Stimulated activated CD4-positive, alpha-beta T cell treated with anti-CD3 and anti-CD28 coated beads, Interleukin-4, amount 100 ng/mL, for 24 hours (primary cell): ENCODE measurements at places on chromosomes 1 and 21.
A peak's percentile ranks its signal among the peaks of the same experiment; 100 is the strongest.

GRCh38 chr1:33973799-33974545 is 110.1 kb downstream of the HMGB4 start:
- no peak for DNase-seq

DNA sequence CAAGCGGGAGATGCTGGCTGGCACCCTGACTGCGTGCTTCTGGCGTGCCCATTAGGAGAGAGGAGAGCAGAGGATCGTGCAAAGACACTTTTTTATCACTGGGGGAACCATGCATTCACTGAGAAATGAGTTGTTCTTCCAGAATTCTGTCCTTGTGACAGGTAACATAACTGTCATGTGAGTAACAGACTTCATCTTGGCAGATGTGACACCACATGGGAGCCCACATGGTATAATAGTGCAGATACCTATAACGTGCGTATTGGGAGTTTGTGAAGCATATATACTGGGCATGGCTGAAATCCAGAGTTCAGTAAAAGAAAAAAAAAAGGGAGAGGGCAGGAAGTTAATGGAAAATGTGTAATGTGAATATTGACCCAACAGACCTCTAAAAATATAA is 159.6 kb upstream of the BACE2 start:
- DNase-seq = no peak

GRCh38 chr21:40300300-40300699 is 433.1 kb downstream of the PCP4 start:
- DNase-seq = no peak

- DNase-seq = no peak
These were observed 2.7 kb downstream of the SCCPDH start for GRCh38 chr1:246726881-246727280.

DNA sequence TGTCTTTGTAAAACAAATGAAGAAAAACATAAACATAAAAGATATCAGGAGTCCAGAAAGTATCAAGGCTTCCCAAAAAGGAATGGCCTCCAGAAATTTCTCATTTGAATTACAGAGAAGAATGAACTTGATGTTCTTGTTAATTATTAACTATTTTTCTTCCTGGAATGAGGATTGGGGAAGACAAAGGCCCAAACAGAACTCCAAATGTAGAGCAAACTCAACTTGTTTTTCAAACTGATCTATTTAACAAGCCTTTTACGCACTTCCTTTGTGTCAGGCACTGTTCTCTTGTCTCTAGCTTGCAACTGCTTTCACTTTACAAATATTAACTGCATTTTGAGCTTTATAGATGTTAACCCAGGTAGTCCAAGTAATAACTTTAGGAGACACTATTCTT is 45.5 kb downstream of the LAMC2 start:
- no peak for DNase-seq

- DNase-seq = no peak
These were observed 61.8 kb upstream of the LRRC8D start for GRCh38 chr1:89759036-89759435.

DNA sequence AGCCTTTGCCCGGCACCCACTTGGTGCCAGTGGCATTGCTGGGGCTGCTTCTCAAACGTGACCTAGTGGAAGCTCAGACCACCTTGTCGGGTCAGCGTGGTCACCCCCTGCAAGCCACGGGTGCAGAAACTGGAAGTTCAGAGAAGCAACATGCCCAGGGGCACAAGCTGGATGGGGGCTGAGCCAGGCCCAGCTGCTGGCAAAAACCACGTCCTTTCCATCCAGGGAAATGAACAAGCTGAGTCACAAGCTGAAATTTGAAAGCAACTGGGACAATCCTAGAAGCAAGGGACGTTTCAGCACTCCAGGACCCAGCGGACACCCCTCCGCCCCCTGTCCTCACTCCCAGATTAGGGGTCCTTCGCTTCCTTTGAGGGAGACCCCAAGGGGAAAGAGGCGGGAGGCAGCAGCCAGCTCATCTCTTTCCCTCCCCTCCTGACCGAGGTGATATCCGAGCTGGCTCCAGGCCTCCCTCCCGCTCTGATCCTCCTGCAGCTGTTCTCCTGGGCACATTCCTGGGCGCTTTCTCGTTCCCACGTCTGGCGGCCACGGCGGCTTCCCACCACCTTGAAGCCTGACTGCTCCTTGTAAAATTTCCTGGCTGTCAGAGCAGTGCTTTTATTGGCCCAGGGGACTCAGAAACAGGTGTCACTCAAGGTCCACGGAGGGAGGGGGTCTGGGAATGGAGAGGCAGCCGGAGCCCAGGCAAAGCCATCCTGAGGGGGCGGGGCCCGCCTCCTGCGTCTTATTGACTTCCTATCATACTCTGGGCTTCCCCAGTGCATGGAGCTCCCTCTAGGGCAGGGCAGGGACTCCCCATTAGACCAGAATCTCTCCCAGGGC is 62.8 kb downstream of the PAX7 start:
- DNase-seq = no peak

DNA sequence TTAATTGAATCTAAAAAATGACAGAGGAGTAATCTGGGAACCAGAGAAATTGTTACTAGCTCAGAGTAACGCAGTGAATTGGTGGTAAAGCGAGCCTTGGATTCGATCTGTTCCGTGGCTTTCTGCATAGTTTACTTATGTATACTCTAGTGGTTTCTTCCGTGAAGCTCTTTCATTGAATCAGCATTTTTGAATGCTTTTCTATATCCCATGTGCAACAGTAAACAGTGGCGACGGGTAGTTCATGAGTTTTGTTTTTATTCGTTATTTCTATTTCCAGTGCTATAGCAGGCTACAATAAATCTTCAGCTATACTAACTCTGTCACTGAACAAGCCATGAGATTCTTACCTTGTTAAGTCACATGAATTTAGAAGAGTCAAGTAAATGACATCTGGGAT is 14.5 kb upstream of the MAP3K7CL start:
- no peak for DNase-seq

DNA sequence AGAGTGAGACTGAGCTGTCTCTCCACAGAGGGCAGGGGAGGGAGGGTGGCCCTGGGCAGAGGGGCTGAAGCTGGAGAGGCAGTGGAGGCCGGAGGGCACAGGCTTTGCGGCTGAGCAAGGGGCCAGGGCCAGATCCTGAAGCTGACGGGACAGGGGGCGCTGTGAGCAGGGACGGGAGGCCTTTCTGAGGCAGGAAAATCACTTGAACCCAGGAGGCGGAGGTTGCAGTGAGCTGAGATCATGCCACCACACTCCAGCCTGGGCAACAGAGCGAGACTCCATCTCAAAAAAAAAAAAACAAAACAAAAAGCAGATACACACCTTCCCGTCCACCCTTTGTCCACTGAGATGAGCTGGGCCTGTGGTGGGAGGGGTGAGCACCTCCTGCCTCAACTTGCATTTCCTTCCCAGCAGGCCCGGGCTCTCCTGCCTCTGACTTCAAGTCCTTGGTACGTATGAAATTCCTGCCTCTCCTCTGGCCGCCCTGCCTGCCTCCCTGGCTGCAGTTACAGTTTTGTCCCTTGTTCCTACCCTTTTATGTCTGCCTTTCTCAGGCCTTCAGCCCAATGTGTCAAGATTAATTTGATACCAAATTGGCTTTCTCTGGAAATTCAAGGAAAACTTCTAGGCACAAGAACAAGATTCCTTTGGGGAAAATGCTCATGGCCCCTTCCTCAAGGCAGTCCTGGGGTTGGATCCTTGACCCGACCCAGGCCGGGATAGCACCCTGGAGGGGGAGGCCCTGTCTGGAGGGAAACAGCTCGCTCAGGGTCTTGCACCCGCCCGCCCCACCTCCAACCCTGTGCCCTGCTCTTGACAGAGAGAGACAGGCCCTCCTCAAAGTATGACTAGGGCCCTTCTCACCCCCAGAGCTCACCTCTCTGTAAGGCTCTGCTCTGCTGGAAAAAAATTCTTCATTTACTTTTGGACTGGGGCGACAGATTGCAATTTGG is 11.2 kb upstream of the ADAMTSL4 start:
- no peak for DNase-seq

- DNase-seq = no peak
These were observed at the start of gene SH2D1B for GRCh38 chr1:162412002-162412401. SH2D1B (minus strand) TSS chr1:162412136; CDS start chr1:162412016, 120 bp downstream.

DNA sequence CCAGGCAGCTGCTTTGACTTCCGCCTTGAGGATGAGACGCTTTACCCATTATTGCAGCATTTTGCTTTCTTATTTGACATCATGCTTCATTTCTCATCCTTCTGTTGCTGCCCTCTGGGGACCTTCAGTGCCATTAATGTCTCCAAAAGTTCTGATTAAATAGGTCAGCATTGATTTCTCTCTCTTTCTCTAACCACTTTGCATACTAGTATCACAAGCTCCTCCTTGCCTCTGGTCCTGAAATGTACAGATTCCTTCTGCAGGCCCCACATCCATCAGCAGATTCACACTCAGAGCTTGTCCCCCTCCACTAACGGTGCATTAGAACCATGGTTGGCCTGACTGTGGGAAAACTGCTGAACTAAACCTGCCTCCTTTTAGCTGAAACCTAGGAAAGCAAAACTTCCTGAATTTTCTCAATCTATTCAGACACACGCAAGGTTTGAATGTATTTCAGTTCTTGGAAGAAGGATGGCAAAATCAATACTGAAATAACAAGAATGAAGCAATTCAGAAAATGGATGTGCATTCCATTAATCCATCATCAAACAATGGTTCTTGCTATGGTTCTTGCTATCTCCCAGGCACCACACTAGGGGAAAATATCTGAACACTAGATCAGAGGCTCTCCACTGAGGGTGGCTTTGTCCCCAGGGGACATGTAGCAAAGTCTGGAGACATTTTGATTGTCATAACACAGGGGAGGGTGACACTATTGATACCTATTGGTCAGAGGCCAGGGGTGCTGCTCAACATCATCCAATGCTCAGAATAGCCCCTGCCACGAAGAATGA is 154.5 kb downstream of the PCP4 start:
- no peak for DNase-seq

DNA sequence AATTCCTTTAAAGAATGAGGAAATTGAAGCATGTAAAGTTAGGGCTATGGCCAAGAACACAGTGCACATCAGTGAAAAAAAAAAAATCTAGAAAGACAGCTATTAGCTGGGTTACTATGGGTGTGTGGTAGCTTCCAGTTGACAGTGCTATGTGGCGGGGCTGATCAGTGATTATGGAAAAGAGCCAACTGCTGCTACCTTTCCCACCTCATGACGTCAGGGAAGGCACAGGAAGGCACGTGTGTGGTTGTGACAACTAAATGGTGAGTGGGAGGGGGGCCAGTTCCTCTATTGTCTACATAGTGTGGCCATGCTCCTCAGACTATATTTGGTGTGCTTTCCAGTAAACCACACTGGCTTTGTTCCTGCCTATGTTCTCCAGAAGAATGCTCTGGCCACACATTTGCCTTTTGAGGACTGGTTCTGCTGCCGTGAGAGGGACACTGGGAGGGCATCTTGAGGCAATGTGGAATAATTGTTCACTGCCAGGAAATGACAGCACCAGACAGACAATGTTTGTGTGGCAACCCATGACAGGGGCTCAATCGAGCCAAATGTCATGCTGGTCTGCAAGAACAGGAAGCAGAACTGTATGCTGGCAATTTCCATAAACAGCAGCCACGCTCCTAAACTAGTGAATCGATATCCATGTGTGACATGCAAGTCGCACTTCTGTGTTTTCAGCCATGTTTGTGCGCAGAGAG is 3.0 kb upstream of the SDE2 start:
- peak; percentile 42 for DNase-seq

DNA sequence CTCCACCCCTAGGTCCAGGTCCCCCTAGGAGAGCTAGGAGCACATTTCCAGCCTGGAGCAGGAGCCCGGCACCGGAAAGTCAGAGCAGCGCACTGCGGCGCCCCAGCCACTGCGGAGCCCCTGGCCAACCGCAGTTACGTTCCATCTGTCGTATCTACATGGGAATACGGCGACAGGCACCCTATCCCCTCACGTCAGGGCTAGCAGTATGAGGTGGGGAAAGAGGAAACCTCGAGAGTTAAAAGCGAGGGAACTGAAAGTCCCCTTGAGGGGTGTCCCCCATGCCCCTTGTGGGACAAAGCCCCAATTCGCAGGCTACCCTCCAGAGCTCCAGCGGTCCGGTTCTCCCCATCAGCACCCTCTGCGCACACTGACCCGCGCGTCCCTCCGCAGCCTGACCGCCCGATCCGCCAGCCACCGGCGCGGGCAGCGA is 995 bp downstream of the COLGALT2 start:
- DNase-seq = no peak

- no peak for DNase-seq
These were observed 117.7 kb downstream of the SIM2 start for GRCh38 chr21:36816561-36817130.

DNA sequence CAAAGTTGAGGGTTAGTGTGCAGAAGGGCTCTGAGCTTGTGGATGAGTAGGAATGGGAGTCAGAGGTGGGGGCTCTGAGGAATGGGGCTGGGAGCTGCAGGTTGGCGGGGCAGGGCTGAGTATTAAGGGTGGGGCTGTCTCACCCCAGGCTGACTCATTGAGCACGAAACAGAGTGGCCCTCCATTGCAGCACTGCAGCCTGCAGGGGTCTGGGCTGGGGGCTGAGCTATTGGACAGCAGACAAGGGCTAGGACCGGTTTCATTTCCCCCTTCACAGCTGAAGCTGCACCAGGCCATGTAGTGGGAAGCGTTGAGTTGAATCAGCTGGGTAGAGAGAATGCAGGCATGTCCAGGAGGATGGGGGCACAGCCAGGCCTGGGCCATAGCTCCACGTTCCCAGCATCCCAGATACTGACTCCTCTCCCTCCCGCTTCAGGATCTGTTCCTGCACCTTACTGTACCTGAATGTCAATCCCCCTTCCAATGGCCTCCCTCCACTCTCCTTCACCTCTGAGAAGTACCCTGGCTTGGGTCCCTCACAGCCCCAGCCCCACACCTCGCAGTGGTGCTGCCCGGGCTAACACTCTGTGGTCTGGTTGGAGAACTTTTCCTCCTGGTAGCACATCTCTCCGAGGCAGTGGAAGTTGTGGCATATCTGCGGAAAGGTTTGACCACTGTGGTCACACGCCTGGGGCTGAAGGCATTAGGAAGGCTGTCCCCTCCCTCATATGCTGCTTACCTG is 4.4 kb upstream of the INPP5B start:
- no peak for DNase-seq

DNA sequence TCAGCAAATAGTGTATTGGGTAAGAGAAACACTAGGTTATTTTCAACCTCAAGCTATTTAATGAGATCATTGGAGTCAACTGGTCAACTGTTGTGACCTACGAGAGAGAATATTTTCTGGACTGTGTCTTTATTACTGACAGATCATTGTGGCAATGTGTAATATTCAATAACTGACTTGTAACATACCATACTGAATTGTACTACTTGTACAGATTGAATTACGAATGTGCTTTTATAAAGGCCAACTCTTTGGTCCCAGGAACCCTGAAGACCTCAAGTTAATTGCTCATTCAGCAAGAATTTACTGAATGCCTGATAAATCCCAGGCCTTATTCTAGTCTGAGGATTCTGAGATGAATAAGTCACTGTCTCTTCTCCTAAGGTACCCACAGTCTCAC is 56.1 kb upstream of the CAMK1G start:
- DNase-seq = no peak

DNA sequence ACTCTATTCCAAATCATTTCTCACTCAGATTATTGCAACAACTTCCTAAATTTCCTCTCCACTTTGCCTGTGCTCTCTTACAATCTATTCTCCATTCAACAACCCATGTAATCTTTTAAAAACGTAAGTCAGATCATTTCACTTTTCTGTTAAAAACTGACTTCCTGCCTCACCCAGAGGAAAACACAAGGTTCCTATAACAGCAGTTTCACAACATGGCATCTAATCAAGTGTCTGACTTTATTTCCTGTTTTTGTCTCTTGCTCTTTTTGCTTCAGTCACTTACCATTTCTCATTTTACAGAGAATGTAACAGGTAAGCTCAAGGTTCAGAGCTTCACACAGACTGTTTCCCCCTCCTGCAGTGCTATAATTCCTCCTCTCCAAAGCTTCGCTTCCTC is 560.7 kb downstream of the LRRIQ3 start:
- DNase-seq = no peak
